LoVo (cell line): ENCODE measurements at places on chromosomes 7 and 10.

DNA sequence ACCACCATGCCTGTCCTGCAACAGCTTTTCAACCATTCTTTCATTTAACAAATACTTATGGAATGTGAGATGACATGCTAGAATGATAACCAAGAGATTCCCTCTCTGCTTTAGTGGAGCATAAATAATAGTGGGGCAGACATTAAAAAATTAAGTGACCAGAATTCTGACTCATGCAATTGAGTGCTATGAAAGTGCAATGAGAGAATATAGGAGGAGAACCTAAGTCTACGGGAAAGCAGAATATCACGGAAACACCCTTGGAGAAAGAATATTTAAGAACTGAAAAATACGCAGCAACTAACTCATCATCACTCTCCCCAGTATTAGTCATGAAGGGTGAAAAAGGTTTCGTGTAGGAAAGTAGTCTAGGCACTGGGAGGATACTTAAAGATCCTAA lies 7.1 kb downstream of the KIF5B start:
- no peak for DNase-seq

DNA sequence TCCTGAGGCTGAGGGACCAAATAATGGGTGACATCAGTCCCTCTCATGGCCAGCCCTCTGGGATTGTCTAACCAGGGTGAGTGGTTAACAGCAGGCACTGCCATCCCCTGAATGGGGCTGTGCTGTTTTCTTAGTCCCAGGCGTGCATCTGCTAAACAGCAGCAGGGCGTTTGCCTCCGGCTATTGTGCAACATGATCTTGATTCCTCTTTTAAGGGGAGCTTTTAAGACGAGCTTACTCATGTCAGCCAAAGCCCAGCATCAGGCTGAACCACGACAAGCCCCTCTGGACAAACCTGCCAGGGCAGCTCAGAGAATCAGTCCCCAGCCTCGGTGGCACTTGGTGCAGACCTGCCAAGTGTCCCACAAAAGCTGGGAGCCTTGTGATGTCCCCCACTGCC lies 16.2 kb upstream of the IGFBP3 start:
- DNase-seq, result no peak

GRCh38 chr7:15309872-15310271 lies 251.9 kb downstream of the AGMO start:
- DNase-seq, result no peak

GRCh38 chr10:114638821-114639625 lies 19.1 kb downstream of the ABLIM1 start:
- no peak for DNase-seq

DNA sequence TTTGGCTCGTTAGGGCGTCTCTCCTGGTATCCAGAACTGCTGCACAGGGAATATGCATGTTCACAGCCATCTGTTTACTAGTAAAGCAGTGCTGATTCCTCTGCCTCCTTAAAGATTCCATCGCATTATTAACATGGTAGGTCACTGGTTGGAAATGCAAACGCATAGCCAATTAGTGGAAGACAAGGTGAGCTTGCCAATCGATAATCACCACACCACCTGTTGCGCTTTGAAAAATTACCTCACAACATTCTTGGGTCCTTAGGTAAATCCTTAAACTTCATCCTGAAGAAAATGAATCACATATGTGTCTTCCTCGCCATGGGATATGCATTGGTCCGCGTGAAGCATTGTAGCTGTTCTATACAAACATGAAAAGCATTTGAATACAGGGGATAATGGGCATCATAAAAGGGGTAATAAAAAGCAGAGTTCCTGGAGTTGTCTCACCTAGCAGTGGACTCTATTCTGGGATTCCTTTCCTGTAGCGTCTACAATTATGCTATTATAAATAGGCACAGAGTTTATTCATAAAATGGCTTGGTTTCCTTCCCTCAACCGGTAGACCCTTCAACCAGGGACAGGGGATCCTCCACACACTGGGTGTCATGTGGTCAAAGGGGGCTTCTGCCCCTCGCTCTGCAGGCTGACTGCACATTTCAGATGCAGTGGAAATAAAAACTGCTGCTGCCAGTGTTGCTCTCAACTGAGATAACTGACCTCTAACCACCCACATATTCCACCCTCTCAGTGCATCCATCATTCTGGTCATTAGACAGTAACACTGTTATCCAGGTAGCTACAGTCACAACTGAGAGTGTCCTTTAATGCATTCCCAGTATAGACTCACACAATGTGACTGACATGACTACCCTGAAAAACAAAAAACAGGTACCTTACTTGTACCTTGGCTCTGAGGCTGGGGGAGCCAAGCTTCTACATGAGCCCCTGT lies 389.2 kb upstream of the NFE2L3 start:
- DNase-seq, result no peak
